ENCODE measurements at places on chromosomes 2 and 18. TPM values are rescaled to one million over a fixed set of nuclear protein-coding genes. Genes with fewer than 3 reads are reported as not detected.
A peak's percentile ranks its signal among the peaks of the same experiment; 100 is the strongest.

DNA sequence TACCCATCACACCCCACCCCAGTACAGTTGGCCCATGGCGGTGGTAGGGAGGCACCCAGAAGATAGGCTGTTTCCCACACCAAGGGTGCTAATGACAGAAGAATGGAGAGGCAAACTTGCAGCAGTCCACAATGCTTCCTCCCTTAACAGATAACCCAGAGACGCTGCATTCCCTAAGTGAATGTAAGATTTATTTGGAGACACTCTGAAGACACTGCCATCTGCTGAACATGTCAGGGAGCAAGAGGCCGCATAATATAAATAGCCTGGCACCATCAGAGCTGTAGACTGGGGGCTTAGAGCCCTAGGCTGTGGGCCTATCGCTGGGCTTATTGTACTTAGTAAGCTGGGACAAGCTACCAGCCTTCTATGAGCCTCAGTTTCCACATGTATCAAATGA is 2.2 kb upstream of the IWS1 start:
- no peak overlapping the region for H3K4me3 ChIP-seq
- H3K27me3 ChIP-seq, result peaks cover 16% of the 10 kb centered on the region
- no peak overlapping the region for H3K27ac ChIP-seq
- peaks cover 7% of the 10 kb centered on the region for H3K4me1 ChIP-seq
- peaks cover 6% of the 10 kb centered on the region for H3K36me3 ChIP-seq

DNA sequence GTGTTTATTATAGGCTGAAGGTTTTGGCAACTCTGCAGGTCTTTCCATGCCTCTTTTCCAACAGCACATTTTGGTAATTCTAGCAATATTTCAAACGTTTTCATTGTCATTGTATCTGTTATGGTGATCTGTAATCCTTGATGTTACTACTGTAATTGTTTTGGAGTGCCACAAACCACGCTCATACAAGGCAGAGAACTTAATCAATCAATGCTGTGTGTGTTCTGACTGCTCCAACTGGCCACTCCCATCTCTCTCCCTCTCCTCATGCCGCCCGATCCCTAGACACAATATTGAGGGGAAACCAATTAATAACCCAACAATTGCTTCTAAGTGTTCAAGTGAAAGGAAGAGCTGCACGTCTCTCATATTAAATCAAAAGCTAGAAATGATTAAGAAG is 32.9 kb downstream of the HDLBP start:
- H3K36me3 ChIP-seq, result peaks cover 8% of the 10 kb centered on the region
- H3K27ac ChIP-seq, result peak overlapping the region; percentile 36
- H3K4me1 ChIP-seq, result peaks cover 24% of the 10 kb centered on the region
- H3K4me3 ChIP-seq, result no peak overlapping the region

GRCh38 chr2:105915005-105915558 is 170.4 kb downstream of the NCK2 start:
- H3K4me1 ChIP-seq, result peaks cover 5% of the 10 kb centered on the region
- peaks cover 8% of the 10 kb centered on the region for H3K27me3 ChIP-seq
- H3K27ac ChIP-seq, result no peak overlapping the region
- no peak for DNase-seq
- no peaks in the 10 kb centered on the region for H3K36me3 ChIP-seq
- H3K4me3 ChIP-seq, result no peak overlapping the region

MIB1 gene
- total RNA-seq, result 37.1 TPM

DNA sequence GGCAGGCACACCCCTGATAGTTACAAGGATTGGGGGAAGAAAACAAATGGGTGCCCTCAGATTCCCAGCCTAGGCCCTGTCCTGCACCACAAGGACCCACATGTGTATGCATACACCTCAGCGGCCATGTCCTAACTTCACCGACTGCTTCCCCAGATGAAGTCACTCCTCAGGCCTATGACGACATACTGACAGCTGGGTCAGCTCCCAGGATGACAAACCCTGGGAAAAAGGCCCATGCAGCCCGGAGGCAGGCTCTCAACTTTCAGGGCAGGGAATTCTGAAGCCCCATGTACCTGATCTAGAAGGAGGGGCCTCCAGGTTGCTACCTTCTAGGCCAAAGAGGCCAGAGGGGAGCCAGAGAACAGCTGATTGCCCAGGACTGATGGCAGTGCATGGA is 11.0 kb upstream of the PLEKHM3 start:
- no peaks in the 10 kb centered on the region for H3K4me1 ChIP-seq
- no peaks in the 10 kb centered on the region for H3K36me3 ChIP-seq
- no peak overlapping the region for H3K4me3 ChIP-seq
- no peak overlapping the region for H3K27ac ChIP-seq
- no peak for DNase-seq
